T-cell (primary cell): ENCODE measurements at places on chromosomes 13 and 19.

DNA sequence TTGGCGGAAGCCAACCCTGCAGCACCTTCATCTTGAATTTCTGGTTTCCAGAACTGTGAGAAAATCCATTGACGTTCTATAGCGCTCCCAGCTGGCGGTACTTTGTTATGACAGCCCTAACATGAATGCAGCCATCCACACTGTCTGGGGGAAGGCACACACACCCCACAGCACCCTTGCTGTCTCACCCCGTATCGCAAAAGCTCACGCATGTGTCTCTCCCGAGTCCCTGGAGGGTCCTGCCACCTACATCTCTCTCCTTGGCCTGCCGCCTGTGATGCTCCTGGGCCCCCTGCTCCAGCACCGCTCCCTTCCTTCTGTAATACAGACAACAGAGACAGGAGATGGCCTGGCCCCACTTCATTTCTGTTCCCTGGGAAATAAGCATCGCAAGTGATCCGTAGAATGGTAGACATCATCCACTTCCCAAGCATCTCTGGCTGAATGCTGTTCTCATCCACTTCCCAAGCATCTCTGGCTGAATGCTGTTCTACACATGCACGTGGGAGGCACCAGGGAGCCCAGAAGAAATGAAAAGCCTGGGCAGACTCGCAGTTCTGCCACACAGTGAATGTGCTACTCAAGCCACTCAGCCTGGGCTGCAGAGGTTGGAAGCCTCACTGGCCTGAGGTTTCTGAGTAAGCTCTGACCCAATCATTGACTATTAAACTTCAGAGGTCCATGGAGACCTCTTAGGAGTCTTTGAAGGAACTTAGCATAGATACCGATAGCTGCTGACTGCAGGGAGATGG is 29.6 kb downstream of the EPN1 start:
- H3K4me1 ChIP-seq = peaks cover 8% of the 10 kb centered on the region
- no peaks in the 10 kb centered on the region for H3K27me3 ChIP-seq
- H3K4me3 ChIP-seq = no peak overlapping the region
- DNase-seq = no peak

DNA sequence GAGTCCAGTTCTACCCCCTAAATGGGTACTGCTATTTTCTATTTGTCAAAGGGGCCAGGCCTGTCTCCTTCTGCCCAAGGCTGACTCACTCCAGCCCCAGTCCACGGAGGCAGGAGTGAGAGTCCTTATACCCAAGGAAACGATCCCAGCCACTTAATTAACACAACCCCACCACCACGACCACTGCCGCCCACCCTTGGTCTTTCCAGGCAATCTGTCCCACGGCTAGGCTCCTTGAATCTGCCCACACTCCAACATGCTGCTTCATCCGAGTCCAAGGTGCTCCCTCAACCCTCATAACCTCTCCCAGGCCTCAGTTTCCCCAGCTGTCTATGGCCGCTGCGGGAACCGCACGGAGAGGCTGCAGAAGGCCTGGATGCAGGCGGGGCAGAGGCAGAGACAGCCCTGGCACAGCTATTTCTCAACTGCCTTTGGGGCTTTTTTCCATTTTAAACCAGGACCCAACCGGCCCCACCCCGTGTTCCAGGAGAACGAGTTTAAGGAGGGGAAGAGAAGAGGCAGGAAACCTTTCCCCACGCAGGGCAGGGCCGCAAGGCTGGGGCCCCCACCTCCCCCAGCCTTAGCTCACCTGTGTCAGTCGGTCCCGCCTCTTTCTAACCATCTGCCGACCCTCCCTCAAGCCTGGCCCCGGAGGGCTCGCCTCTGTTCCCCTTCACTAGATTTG is 746 bp downstream of the RAB3D start:
- peaks cover 33% of the 10 kb centered on the region for H3K4me1 ChIP-seq
- peak overlapping the region; percentile 52 for H3K4me3 ChIP-seq
- H3K36me3 ChIP-seq = peaks cover 11% of the 10 kb centered on the region

DNA sequence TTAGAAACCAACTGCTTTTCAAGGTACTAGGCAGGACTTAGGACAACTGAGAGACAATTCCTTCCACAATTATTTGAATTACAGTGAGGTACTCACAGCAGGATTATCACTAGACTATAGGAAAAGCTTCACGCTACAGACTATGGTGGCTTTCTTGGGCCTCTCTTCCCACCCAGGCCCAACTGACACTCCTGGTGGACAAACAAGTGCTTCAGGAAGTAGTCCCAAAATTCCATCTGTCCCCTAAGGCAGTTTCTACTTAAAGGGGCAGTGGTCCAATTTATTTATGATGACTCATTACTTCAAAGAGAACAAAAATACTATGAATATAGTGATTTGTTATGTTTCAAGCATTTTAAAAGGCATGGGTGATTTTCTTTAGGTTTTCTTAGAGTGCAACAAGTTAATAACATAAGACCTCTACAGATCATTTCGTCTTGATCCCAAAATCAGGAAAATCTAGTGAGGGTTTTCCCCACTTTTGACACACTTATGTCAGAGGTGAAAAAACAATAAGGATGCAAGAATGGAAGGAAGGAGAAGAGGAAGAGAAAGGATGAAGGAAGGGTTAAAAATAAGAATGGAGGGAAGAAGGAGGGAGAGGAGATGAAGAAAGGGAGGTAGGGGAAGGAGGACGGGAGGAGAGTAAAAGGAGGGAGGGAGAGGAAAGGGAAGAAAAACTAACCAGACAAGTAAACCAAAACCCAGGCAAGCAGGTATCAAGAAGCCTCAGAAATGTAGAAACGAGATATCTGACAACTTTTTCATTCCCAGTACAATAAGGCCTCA is 100.7 kb downstream of the SERP2 start:
- no peaks in the 10 kb centered on the region for H3K4me1 ChIP-seq
- no peak overlapping the region for H3K4me3 ChIP-seq
- H3K27ac ChIP-seq = no peak overlapping the region
- DNase-seq = no peak

DNA sequence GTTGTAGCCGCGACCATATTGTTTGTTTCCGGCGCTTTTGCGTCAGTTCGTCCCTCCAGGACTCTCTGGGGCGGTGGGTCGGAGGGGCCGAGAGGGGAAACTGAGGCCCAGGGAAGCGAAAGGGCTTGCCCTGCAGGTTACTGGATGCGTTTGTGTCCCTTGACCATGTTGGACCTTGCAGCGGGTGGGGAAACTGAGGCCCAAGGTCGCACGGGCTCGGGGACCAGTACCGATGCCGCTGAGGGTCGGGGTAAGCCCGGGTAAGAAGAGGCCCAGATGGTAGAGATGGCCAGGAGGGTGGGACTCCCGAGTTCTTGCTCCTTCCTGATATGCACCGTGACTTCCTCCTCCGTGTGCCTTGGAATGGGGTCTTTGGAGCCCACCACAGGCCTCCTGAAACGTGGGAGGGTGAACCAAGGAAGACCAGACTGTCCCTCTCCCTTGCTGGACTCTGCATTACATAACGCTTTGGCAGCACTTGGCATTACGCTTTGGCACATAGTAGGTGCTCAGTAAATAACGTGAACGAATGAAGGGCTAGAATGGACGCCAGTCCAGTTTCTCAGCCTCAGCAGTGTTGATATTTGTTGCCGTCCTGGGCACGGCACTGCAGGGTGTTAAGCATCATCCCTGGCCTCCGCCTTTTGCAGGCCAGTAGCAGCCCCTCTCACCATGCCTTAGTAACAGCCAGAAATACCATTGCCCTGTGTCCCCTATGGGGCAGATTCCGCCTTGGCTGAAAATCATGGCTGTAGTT is 743 bp downstream of the CHAF1A start:
- H3K27ac ChIP-seq = peak overlapping the region; percentile 40
- H3K4me1 ChIP-seq = peaks cover 41% of the 10 kb centered on the region
- H3K4me3 ChIP-seq = peak overlapping the region; percentile 84
- no peak for DNase-seq

DNA sequence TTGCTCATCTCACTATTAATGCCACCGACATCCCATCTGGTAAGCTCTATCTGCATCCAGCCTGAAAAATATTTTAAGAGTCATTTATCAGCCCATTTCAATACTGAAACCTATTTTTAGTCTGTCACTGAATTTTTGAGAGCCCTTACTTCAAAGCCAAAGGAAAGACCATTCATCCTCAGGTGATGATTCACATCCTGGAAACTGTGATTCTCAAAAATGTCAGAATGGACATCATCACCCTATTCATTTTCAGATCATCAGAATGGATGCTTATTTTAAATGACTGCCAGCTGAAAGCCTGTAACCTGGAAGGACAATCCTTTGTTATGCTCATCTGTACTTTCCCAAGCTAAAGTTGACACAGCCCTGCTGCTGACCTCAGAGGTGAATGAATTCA is 27.0 kb downstream of the TNFSF11 start:
- no peak overlapping the region for H3K27ac ChIP-seq
- no peaks in the 10 kb centered on the region for H3K27me3 ChIP-seq
- no peak for DNase-seq
- no peaks in the 10 kb centered on the region for H3K36me3 ChIP-seq

DNA sequence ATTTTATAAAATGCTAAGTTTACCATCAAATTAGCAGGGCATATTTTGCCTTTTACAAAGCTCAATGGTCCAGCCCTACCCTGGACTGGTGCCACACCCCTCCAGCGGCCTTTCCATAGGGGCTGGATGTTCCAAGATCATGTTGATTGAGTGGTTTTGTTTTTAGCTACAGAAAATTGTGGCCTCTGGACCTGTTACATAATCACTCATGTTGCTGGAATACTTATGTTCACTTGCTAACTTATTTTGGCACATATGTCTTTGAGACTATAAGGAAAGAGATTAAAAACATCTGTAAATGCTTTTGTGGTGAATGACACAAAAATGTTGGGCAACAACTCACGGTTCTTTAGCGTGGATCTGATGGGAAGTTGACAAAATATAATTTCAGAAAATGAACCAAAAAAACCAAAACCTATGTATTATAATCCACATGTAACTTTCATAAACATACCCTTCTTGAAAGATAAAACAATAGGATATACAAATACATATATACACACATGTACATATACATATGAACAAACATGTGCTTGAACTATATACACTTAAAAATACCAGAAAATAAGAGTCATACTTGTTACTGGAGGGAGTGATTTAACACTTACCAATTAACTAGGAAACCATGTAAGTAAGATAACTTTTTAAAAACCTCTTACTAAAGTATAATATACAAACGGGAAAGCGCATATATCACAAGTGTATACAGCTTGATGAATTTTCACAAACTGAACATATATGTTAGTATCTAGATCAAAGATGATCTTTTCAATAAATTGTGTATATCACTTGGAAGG is 46.6 kb upstream of the SLC15A1 start:
- DNase-seq = no peak
- H3K36me3 ChIP-seq = peaks cover 76% of the 10 kb centered on the region
- H3K27ac ChIP-seq = no peak overlapping the region
- no peaks in the 10 kb centered on the region for H3K27me3 ChIP-seq
- no peaks in the 10 kb centered on the region for H3K4me1 ChIP-seq
- H3K4me3 ChIP-seq = no peak overlapping the region

GRCh38 chr13:44843403-44843802 is 145.9 kb downstream of the NUFIP1 start:
- no peak overlapping the region for H3K27ac ChIP-seq
- H3K36me3 ChIP-seq = no peaks in the 10 kb centered on the region
- H3K4me3 ChIP-seq = no peak overlapping the region
- no peaks in the 10 kb centered on the region for H3K4me1 ChIP-seq

DNA sequence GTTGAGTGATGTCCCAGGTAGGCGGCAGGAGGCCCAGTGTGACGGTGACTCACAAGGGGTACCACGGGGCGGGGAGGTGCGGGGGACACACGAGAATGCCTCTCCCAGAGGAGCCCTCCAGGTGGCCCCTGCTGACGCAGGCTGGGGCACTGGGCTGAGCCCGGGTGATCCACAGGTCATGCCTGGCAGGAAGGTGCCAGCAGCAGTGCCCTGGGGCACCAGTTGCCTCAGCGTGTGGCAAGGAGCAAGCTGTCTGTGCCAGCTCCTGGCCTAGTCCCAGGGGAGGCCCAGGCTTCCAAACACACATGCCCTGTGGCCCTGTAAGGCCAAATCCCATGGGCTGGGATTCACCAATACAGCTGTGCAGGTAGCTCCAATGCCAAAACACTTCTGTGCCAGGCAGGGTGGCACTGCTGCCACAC is 28.0 kb downstream of the AKT2 start:
- no peak overlapping the region for H3K27ac ChIP-seq
- no peaks in the 10 kb centered on the region for H3K27me3 ChIP-seq
- no peaks in the 10 kb centered on the region for H3K4me1 ChIP-seq
- no peak for DNase-seq
- H3K4me3 ChIP-seq = no peak overlapping the region

- H3K27me3 ChIP-seq = no peaks in the 10 kb centered on the region
- no peaks in the 10 kb centered on the region for H3K4me1 ChIP-seq
- no peak for DNase-seq
- no peaks in the 10 kb centered on the region for H3K36me3 ChIP-seq
- H3K27ac ChIP-seq = no peak overlapping the region
These were observed 857.2 kb downstream of the SLITRK1 start for GRCh38 chr13:83024955-83025594.

DNA sequence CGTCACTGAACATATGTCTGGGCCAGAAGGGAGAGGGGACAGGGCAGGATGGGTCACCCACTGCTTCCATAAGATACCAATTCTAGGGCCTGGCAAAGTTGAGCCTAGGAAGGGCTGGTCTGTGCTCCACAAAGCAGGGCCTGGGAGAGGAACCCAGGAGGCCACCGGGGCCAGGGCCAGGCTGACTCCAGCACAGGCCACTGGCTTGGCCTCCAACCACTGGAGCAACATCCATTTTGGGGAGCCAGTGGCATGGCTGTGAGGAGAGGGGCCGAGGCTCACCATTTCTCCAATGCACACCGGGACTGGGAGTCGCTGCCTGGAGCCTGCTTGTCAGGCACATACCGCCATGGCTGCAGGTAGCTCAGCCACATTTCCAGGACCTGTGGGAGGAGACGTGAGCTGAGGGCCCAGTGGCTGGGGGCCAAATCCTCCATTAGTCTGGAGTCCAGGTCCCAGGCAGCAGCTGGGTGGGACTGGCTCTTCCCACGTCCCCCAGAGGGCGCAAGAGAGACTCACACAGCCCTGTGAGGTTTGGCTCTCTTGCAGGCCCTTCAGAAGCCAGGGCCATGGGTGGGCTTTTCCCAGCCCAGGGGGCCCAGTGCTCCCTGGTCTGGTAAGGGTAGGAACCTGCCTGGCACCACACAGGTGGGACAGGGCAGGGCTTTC is 27.7 kb downstream of the TUBA3C start:
- H3K36me3 ChIP-seq = no peaks in the 10 kb centered on the region
- no peaks in the 10 kb centered on the region for H3K4me1 ChIP-seq
- no peak overlapping the region for H3K27ac ChIP-seq
- H3K27me3 ChIP-seq = no peaks in the 10 kb centered on the region
- no peak for DNase-seq
- no peak overlapping the region for H3K4me3 ChIP-seq

DNA sequence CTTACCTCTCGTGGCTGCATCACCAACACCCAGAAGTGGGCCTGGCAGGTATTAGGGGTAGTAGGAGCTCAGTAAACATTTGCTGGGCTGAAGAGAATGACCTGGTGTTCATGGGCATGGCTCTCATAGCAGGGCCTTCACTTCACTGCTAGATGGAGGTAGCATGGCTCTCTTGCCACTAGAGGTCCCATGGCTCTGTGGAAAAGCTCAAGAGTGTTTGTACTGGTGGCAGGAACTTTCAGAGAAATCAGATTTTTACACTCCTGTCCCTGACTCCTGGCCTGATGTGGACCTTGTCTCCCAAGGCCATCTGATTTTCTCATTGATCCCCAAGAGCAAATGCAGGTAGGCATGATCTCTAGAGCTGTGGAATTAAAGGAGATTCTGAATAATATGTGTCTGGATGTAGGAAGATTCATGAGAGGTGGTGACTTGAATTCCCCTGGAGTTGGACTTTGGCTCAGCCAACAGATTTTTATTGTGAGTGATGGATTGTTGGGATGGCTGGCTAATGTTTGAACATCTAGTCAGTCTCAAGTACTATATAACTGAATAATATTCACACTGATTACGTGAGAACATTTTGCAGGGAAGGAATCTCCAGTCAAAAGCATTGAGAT is 5.7 kb downstream of the ZNF574 start:
- H3K4me3 ChIP-seq = no peak overlapping the region
- no peaks in the 10 kb centered on the region for H3K27me3 ChIP-seq
- H3K36me3 ChIP-seq = peaks cover 18% of the 10 kb centered on the region
- peaks cover 11% of the 10 kb centered on the region for H3K4me1 ChIP-seq
- no peak for DNase-seq
